Kidney capillary endothelial cell (primary cell): ENCODE measurements at places on chromosomes 1 and 21.

DNA sequence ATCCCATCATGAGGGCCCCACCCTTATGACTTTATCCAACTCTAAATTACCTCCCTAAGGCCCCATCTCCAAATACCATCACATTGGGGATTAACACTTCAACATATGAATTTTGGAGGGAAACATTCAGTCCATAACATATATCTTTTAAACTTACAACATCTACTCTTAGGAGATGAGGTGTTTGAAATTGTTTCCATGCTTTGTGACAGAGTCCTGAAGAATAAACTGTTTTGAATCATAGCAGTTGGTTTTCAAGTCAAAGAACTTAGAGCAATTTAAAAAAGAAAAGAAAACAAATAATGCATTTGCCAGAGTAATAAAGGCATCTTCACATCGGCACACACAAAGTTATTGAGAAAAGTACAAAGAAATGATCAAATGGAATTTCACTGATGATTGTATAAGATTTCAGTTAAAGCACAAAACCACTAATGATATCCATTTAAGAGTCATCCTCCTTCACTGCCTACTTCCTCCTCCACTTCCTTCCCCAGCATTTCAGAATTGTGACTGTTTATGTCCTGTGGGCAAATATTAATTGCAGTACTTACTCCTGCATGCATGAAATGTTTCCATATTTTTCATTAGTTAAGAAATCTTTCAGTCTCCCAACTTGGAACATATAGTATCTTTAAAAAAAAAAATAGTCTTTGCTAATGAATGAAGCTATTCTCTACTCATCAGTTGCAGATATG, 202.0 kb downstream of the LRRC40 start:
- DNase-seq: peak; percentile 10

DNA sequence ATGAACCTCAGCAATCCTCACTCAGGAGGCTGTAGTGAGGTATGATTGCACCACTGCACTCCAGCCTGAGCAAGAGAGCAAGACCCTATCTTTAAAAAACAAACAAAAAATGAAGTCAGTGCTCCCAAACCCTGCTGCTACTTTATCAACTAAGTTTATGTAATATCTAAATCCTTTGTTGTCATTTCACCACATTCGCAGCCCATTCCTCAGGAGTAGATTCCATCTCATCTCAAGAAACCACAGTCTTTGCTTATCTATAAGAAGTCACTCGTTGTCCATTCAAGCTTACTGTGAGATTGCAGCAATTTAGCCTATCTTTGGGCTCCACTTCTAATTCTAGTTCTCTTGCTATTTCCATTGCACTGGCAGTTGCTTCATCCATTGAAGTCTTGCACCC, 44.3 kb upstream of the RGL1 start:
- no peak for DNase-seq

GRCh38 chr1:205751036-205751651, 1.2 kb upstream of the NUCKS1 start:
- DNase-seq: no peak

- peak; percentile 36 for DNase-seq
Measured at GRCh38 chr21:33299181-33299752, 25.5 kb upstream of the IFNAR1 start.

DNA sequence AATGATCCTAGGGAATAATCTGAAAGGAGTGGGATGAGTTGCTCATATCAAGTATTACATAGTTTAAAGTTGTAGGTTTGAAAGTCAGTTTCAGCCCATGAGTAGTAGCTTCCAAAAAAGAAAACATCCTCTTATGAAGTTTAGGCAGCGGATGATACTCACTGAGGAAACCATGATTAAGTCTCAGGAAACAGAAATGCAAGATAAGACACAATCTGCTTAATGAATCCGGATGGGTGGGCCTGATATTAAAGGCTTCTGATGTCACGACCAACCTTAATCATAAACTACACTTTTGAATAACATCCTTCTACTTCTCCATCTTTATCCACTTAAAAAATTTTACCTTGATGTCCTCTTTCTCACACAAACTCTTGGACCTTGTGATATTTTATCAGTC, 61.8 kb downstream of the S1PR1 start:
- DNase-seq: peak; percentile 81

DNA sequence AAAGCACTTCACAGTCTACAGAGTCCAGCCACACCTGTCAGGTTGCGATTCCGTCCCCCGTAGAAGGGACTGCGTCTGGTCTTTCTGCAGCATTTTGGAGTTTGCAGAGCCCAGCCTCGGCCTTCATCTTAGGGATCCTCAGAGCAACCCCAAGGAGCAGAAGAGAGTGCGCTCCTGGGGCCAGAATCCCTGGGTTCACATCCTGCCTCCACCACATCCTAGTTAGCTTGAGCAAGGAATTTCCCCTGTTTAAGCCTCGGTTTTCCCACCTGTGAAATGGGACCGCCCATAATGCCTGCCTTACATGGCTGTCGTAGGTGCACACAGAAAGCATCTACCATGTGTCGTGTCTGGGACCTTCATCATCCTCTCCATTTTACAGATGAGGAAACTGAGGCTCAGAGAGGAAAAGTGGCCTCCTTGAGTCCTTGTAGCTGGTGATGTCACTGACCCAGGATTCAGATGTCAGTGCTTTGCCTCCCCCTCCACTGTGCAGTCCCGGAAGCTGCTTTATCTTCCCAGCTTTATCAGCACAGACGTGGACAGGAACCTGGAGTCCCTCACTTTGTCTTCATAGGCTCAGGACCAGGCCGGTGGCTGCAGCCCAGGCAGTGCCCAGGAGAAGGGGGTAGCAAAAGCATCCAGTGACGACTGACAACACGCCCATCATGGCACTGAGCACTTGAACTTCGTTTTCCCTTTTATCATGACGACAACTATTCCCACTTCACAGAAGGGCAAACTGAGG, 438.5 kb downstream of the MATN1 start:
- DNase-seq: no peak
